ENCODE measurements at places on chromosomes 5 and 9.

- no peak for DNase-seq
Observed at GRCh38 chr9:7456377-7456776, 343.2 kb downstream of the DMAC1 start.

- no peak for DNase-seq
Observed at GRCh38 chr9:92968081-92968480, 20.8 kb downstream of the FGD3 start.

DNA sequence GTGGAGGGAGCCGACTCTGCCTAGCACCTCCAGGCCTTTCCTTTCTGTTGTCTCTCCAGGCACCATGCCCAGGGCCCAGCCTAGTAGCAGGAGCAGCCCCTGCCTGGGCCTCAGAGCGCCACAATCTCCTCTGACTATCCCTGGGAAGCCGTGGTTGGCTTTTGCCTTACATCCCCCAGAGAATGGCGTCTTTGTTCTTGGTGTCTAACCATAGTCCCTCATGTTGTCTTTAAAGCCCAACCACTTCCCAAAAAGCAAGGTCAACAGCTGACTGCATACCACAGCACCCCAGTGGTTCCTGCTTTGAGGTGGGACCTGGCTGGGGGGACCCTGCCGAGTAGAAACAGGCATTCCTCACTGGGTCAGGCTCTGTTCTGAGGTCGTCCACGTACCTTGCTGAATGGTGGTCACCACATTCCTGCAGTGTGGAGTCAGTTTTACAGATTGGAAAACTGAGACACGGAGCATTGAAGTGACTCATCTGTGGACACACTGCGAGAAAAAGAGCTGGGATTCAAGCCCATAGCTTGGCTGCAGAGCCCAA lies 13.7 kb upstream of the CERCAM start:
- no peak for DNase-seq

DNA sequence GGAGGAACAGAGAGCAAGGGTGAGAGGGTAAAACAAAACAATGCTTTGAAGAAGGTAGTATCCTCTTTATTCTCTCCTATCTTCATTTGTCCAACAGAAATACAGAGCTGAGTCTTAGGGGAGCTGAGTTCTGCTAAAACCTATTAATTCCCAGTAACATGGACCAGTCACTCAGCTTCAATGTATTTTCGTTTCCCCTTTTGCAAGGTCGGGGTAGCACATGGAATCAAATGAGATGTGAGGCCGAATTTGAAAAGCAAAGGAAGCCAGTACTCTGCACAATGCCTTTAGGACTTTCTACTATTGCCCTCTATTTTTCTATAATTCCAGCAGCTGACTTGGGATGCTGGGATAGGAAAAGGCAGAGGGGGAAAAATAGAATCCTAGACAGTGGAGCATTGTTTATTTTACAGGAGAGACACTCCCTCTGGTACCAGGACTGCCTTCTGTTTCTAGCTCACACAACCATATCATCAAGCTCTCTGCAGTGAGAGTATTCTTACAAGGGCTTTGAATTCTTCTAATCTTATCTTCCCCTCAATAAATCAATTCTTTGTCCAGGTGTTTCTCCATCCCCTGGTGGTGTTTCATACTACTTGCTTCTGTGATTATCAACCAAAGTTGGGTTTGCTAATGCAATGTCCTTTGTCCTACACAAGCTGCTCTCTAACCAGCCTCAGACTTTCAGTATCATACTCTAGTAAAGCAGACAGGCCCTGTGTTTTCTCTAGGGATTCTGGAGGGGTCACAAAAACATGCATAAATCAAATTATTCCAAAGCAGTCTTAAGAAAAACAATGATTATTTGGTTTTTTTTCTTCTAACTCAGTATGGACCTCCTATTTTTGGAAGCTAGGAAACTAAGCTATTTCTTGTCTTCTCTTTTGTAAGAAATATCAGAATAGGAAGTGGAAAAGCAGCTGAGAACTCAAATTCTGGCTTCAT lies 341.5 kb downstream of the OSTF1 start:
- no peak for DNase-seq

GRCh38 chr9:133420392-133420827 lies 1.8 kb upstream of the ADAMTS13 start:
- DNase-seq: no peak

DNA sequence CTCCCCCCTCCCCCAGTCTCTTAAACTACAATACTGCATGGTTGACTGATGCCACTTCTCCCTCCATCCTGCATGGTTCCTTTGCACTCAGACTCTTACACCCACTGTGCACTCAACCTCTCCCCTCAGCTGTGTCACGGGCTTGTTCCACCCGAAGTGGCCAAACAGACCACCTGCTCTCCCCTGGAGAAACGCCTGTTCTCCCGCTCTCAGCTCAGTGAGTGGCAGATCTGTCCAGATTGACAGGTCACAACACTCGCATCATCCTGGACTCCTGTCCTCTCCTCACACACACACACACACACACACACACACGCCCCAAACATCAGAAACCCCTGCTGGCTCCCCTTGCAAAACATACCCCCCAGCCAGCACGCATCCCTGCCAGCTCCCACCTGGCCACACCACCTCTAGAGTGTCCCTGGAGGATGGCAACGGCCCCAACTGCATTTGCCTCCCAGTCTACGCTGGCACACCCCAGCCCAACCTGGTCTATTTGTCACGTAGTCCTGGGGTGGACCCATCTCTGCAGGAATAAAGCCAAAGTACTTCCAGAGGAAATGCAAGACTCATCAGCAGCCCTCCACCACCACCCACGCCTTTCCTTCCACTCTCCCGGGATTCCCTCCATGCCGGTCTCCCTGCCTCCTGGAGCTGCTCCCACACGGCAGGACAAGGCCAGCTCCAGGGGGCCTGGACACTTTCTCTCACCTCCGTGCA lies 2.9 kb downstream of the OR2V1 start:
- no peak for DNase-seq

DNA sequence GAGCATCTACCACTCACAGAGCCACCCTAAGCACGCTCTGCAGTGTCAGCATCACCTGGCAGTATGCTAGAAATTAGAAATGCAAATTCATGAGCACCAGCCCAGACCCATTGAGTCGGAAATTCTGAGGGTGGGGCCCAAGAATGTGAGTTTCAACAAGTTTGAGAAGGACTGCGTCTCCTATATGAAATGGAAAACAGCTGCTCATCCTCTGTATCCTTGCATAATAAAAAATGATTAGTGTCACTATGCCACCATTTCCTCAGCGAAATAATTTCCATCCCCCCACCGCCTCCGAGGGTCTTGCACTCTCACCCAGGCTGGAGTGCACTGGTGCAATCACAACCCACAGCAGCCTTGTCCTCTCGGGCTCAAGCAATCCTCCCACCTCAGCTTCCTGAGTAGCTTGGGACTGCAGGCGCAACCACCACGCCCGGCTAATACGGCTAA lies 1.3 kb upstream of the IQGAP2 start:
- DNase-seq: no peak

GRCh38 chr5:95060098-95060497 lies 224.8 kb downstream of the MCTP1 start:
- DNase-seq: peak; percentile 57

DNA sequence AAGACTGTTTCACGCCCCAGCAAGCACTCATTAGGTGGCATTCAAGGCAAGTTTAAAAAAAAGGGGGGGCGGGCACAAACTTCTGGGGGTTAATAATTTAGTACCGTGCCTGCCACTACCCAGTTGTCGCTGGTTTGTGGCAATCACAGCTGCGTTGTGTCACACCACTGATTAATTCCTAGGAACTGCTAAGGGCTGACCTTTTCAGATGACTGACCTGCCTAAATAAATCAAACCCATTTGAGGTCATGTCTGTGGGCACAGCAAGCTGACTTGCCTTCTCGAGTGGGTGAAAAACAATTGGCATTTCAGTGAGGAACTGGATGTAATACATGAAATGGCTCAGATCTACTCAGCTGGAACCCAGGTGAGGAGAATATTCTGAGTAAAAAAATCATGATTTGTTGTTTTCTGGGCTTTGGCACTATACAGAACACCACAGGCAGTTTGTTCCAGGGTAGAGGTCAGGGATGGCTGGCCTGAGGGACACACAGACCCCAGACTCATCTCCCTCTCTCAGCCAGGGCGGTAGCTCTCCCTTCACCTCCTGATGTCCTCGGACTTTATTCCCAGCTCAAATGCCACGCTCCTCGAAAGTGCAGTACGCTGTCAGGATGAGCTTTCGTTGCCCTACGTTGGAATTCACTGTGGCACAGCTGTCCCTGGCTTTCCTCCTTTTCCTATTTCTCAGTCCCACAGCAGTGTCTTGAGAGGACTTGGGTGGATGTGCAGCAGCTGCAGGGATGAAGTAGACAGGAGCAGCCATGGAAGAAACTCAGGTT lies 15.5 kb upstream of the MGAT1 start:
- no peak for DNase-seq

GRCh38 chr9:111658943-111659342 lies 2.5 kb upstream of the GNG10 start:
- no peak for DNase-seq

GRCh38 chr9:89218040-89218928 lies 39.7 kb upstream of the SHC3 start:
- DNase-seq: no peak

- no peak for DNase-seq
Observed at GRCh38 chr9:75823151-75823550, 67.3 kb upstream of the PCSK5 start.

- no peak for DNase-seq
Observed at GRCh38 chr5:156329171-156329611, 2.2 kb downstream of the SGCD start.

GRCh38 chr5:74272024-74272775 lies 368.3 kb downstream of the ENC1 start:
- DNase-seq: no peak

GRCh38 chr9:120792898-120793765 lies at the start of gene FBXW2:
Gene FBXW2, minus strand, starts transcription at chr9:120793416. Its CDS starts 5,158 bp downstream, at chr9:120788258.
- DNase-seq: peak; percentile 94

- DNase-seq: peak; percentile 91
Observed at GRCh38 chr9:693201-694091, 148.1 kb upstream of the DMRT1 start.

DNA sequence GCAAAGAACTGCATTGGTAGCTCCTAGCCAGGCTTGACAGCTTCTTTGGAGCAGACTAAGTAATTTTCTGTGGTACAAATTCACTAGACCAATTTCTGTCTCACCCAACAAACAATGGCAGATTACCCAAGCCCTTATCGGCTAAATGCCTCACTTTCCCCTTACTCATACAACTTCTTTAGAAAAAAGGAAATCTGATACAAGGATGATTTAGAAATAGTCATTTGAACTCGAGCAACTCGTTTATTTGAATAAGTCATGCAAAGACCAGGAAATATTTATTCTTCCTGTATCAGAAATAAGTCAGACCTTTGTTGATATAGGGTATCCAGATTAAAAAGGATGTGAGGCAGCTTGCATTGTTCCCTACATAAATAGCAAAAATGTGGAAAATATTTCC lies 170.4 kb upstream of the CDH6 start:
- DNase-seq: no peak

DNA sequence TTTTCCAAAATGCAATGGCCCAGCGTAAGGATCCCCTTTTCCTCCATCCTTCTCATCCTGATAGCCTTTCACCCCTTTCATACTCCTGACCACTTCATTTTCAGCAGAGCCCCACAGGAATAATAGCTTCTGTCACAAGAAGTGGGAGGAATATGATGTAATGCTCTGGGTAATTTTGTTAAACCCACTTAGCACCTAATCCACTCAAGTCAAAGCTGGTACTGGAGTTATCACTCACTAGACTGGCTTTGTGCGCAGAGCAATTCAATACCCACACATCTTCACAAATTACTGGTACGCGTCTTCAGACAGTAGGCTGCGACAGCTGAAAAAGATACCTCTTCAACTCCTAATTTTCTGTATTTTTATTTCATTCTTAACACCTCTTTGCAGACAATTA lies 2232.8 kb upstream of the WWC1 start:
- DNase-seq: no peak

DNA sequence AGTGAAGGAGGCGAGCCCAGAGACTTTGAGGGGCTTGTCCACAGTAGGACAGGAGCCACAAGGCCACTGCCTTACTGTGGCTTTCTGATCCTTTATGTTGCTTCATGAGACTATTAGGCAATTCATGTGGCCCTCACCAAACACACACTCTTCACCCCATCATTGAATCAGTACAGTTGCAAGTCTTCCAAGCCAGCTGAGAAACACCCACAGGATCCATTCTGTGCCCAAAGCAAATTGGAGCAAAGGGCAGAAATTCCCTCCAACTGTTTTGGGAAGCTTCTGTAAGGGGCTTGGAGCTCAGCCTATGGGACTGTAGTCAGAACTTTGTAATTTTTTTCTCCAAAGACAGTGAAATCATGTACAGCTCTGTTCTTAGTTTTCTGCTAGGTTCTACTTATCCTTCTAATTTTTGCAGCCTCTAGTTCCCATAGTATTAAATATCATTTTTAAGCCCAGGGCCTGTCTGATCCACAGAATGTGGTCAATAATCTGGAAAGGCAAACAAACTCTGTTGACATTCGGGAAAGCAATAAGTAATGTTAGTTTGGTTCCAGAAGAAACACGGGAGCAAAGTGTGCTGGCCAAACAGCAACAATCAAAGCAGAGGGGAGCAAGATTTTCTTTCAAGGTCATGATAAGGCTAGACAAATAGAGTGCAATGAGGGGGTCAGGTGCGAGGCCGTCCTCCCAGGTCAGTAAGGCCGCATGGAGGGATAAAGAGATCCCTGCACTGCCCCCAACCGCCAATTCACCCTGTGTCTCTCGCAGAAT lies 47.0 kb downstream of the UBE2QL1 start:
- no peak for DNase-seq
